Right renal cortex interstitium (tissue), 3 donors: ENCODE measurements at places on chromosomes 4 and X. TPM values are rescaled to one million over a fixed set of nuclear protein-coding genes. Genes with fewer than 3 reads are reported as not detected.

- no peak for DNase-seq
Observed at GRCh38 chrX:154712781-154713740, 37.8 kb downstream of the GAB3 start.

- DNase-seq, result no peak
Observed at GRCh38 chrX:24426921-24427746, 38.0 kb upstream of the PDK3 start.

GRCh38 chr4:151573945-151574344 lies 165.0 kb downstream of the FHIP1A start:
- DNase-seq, result no peak

DNA sequence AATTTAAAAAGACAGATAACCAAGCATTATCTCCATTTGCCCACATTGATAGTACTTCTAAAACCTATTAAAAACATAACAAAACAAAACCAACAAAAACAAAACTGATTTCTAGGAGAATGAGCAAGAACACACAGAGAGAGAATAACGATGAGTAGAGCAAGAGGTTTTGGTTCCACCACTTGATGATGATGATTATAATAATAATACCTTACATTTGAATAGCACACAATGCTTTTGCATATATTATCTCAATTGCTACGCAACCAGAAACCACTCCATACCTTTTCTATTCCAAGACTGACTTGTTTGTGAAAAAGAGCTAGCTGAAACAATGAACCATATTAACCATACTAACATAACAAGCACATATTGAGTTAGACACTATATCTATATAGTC lies 1090.9 kb downstream of the SH3BGRL start:
- DNase-seq, result no peak

The PRRG3 gene
- polyA plus RNA-seq, result 11.7 TPM
